ENCODE measurements at places on chromosomes 7 and 10.
A peak's percentile ranks its signal among the peaks of the same experiment; 100 is the strongest.

GRCh38 chr10:16570731-16571130 lies 49.1 kb upstream of the C1QL3 start:
- no peak overlapping the region for H3K27ac ChIP-seq
- no peak overlapping the region for H3K4me3 ChIP-seq
- no peaks in the 10 kb centered on the region for H3K4me1 ChIP-seq
- H3K36me3 ChIP-seq: no peaks in the 10 kb centered on the region
- no peak for DNase-seq

DNA sequence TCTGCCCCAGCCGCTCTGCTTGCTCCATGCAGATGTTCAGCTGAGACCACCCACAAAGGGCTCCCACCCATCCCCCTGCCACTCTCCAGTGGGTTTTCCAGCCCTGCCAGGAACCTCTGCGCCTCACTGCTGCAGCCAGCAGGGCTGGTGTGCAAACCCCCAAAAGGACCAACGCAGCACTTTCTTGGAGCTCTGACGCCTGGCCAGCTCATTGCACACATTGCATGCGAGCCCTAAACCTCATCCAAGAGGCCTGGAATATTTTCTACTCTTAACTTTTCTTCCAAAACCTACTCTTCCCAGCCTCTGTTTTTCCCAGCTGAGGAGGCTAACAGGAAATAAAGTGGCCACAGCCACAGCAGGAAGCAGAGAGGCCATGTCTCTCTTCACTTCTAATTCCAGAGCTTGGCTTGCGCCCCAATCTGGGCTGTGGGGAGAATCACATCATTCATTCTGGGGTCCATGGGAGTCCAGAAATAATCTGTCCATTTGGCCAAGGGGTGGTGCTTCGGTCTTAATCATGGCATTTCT lies 4.6 kb upstream of the FAM170B start:
- no peaks in the 10 kb centered on the region for H3K27me3 ChIP-seq
- no peaks in the 10 kb centered on the region for H3K4me1 ChIP-seq
- H3K27ac ChIP-seq: no peak overlapping the region
- no peak for DNase-seq
- no peaks in the 10 kb centered on the region for H3K36me3 ChIP-seq

GRCh38 chr10:17951868-17952371 lies at the start of gene SLC39A12:
SLC39A12 (plus strand) TSS chr10:17951918; CDS start chr10:17953277, 1,359 bp downstream.
- no peak for DNase-seq
- no peak within 1 kb of the TSS for H3K4me3 ChIP-seq
- no peaks in the 10 kb centered on the region for H3K4me1 ChIP-seq
- H3K36me3 ChIP-seq: no peaks in the 10 kb centered on the region
- H3K27ac ChIP-seq: no peak within 1 kb of the TSS

- H3K4me3 ChIP-seq: no peak overlapping the region
- no peaks in the 10 kb centered on the region for H3K27me3 ChIP-seq
- H3K36me3 ChIP-seq: no peaks in the 10 kb centered on the region
- no peak for DNase-seq
- H3K27ac ChIP-seq: no peak overlapping the region
Measured at GRCh38 chr7:20194343-20194995, 22.7 kb downstream of the MACC1 start.

GRCh38 chr7:80647436-80647835 lies 9.0 kb downstream of the CD36 start:
- DNase-seq: no peak
- H3K27me3 ChIP-seq: no peaks in the 10 kb centered on the region
- H3K4me1 ChIP-seq: no peaks in the 10 kb centered on the region

DNA sequence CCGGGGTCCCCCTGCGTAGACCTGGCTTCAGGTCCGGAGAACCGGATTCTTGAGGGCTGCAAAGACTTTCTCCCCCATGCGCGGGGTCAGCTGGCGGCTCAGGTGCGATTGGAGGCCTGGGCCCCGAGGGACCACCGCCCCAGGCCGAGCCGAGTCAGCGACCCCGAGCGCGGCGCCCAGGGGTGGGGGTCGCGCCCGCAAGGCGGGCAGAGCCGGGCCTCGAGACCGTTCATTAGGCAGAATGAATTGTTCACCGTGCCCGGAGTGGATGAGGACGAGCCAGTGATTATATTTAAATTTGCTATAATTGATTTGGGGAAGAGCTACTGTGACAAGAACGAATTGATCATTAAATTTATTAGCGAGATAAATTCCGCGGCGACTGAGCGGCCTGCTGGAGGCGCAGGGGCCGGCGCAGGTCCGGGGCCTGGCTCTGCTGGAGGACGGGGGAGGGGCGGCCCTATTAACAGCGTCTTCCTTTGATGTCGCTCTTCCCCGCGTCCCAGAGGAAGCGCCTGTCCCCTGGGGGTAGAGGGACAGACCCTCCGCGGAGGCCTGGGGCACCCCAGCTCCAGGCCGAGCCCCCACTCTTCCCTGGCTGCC lies 7.5 kb downstream of the MNX1 start:
- DNase-seq: no peak
- no peaks in the 10 kb centered on the region for H3K4me1 ChIP-seq
- H3K36me3 ChIP-seq: no peaks in the 10 kb centered on the region
- H3K27me3 ChIP-seq: peaks cover 63% of the 10 kb centered on the region
- H3K27ac ChIP-seq: no peak overlapping the region

DNA sequence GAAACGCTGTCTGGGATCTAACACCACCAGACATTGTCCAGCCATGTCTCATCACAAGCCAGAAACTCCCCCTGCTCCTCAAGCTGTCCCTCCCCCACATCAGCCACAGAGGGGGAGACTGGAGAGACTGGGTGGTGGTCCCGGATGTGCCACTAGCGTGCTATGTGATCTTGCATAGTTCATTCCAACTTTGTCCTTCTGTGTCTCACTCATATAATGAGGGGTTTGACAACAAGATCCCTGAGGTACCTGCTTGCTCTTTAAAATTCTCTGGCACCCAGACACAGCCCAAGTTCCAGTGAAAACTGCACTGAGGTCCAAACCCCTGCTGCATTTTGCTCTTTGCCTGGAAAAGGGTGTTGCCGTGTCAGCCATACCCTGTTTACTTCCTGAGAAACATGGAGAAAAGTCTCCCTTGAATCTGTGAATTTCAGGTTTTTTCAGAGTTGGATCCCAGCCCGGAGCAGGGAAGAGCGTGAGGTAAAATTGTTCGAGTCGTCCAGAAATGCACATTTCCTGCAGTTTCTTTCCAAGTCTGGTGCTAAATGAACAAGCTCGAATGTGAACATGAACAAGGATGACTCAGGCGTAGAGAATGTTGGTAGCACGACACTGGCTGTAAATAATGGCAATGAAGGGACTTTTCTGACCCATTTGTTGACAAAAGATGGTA lies 156.6 kb downstream of the CCDC3 start:
- peaks cover 3% of the 10 kb centered on the region for H3K4me1 ChIP-seq
- peak; percentile 68 for DNase-seq
- H3K27ac ChIP-seq: peak overlapping the region; percentile 53
- no peaks in the 10 kb centered on the region for H3K36me3 ChIP-seq
- H3K4me3 ChIP-seq: no peak overlapping the region

- no peak overlapping the region for H3K27ac ChIP-seq
- H3K36me3 ChIP-seq: no peaks in the 10 kb centered on the region
- no peaks in the 10 kb centered on the region for H3K27me3 ChIP-seq
Measured at GRCh38 chr7:91852263-91852741, 28.2 kb downstream of the MTERF1 start.

- DNase-seq: no peak
- H3K27ac ChIP-seq: no peak overlapping the region
- no peak overlapping the region for H3K4me3 ChIP-seq
- no peaks in the 10 kb centered on the region for H3K27me3 ChIP-seq
- H3K4me1 ChIP-seq: no peaks in the 10 kb centered on the region
Measured at GRCh38 chr7:17236171-17236570, 62.3 kb upstream of the AHR start.

- H3K27me3 ChIP-seq: no peaks in the 10 kb centered on the region
- no peak overlapping the region for H3K4me3 ChIP-seq
- no peaks in the 10 kb centered on the region for H3K4me1 ChIP-seq
Measured at GRCh38 chr7:115224922-115225321, 303.0 kb downstream of the MDFIC start.

DNA sequence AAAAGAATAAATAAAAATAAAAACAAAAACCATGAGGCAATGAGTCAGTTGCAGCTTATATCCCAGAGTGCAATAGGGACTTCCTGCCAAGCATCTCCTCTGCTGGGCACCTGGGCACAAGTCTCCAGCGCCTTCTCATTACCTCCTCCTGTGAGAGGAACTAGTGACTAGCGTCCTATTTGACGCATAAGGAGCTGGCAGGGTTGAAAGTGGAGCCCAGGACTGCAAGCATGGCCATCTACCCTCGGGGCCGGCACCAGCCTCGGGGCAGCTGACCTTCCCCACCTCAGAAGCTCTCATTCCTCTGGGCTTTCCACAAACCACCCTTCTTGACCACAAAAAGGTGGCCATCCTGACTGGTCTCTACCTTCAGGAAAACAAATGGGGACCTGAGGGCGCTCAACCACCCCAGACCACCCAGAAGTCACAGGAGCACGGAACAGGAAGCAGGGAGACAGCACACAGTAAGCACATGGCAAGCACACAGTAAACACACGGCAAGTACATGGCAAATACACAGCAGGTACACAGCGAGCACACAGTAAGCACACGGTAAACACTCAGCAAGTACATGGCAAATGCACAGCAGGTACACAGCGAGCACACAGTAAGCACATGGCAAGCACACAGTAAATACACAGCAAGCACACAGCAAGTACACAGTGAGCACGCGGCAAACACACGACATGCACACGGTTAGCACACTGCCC lies 19.1 kb downstream of the CTBP2 start:
- no peaks in the 10 kb centered on the region for H3K27me3 ChIP-seq
- H3K4me1 ChIP-seq: no peaks in the 10 kb centered on the region
- H3K4me3 ChIP-seq: no peak overlapping the region
- DNase-seq: peak; percentile 46

- H3K36me3 ChIP-seq: peaks cover 10% of the 10 kb centered on the region
- H3K4me3 ChIP-seq: no peak overlapping the region
- H3K4me1 ChIP-seq: no peaks in the 10 kb centered on the region
- H3K27ac ChIP-seq: no peak overlapping the region
- H3K27me3 ChIP-seq: no peaks in the 10 kb centered on the region
Measured at GRCh38 chr10:92342796-92343195, 51.8 kb downstream of the MARCHF5 start.

DNA sequence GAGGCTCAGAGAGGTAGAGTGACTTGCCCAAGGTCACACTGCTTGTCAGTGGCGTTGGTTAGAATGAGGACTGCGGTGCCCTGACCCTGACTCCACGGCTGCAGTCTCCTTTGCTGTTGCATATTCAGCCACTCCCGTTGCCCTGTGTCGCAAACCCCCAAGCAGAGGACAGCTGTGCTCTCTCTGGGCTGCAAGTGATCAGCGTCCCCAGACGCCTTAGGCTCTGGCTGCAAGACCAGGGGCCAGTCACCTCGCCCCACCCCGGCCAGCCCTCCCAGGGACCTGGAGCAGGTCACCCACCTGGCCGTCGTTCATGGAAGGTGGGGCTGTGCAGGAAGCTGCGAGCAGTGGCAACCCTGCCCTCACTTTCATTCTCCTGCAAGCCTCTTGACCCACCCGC lies 51.7 kb upstream of the NANOS1 start:
- H3K27ac ChIP-seq: no peak overlapping the region
- H3K4me1 ChIP-seq: no peaks in the 10 kb centered on the region
- H3K27me3 ChIP-seq: no peaks in the 10 kb centered on the region
- no peaks in the 10 kb centered on the region for H3K36me3 ChIP-seq
- H3K4me3 ChIP-seq: no peak overlapping the region
- no peak for DNase-seq

DNA sequence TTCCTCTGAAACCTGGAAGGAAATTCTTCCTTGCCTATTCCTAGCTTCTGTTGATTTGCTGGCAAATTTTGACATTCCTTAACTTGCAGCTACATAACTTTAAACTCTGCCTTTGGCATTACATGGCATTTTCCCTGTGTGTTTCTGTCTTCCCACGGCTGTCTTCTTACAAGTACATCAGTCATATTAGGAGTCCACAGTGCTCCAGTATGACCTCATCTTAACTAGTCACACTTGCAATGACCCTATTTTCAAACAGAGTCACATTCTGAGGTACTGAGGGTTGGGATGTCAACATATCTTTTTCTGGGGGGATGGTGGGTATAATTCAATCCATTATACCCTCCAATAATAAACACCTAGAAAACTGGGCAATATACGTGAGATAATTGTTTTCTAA lies 37.4 kb upstream of the EPHB6 start:
- H3K27ac ChIP-seq: no peak overlapping the region
- H3K4me1 ChIP-seq: no peaks in the 10 kb centered on the region
- H3K4me3 ChIP-seq: no peak overlapping the region
- DNase-seq: no peak

DNA sequence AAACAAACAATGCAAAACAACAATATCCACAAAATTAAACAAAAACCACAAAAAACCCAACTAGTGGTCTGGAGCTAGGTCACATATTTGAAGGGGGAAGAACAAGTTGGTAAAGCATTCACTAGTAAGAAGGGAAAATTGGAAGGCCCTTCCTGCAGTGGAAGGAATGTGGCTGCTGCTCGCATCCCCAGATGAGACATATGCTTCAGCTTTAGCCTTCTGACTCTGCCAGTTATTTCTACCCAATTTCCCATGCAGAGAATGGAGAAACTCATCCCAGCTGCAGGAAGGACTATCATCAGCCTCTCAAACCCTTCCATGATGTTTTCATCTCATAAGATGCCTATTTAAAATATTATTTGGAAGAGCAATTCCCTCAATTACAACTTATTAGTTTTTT lies 176.6 kb downstream of the BMPER start:
- no peak overlapping the region for H3K4me3 ChIP-seq
- H3K27ac ChIP-seq: no peak overlapping the region
- no peaks in the 10 kb centered on the region for H3K27me3 ChIP-seq
- DNase-seq: no peak
- H3K36me3 ChIP-seq: no peaks in the 10 kb centered on the region
- no peaks in the 10 kb centered on the region for H3K4me1 ChIP-seq

- no peaks in the 10 kb centered on the region for H3K36me3 ChIP-seq
- no peaks in the 10 kb centered on the region for H3K4me1 ChIP-seq
- DNase-seq: no peak
- H3K27me3 ChIP-seq: no peaks in the 10 kb centered on the region
Measured at GRCh38 chr10:119231654-119232053, 24.3 kb downstream of the GRK5 start.

DNA sequence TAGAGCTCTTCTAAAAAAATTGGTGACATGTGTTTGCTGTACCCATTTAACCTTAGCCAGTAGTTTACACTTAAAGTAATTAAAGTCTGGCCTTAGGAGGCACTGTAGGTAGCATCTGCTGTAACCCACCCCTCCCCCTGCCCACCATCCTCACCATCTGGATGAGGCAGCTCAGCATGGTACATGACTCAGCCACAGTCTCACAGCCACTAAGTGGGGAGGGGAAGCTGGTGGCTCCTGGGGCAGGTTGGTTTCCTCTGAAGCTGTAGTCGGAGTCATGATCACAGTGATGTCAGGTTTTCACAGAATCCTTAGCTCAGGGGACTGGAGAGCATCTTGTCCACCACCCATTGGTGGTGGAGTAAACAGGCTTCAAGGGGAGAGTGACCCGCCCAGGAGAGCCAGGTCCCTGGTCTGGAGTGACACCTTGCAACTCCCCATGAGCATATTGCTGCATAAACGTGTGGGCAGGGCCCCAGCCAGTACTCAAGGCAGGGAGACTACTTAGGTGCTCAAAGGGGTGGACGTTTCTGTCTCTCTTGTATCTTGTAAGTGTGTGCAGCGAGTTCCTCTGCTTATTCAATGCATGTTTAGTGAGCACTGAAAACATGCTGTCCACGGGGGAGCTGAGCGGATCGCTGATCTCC lies 125.9 kb downstream of the GRK5 start:
- no peak overlapping the region for H3K27ac ChIP-seq
- no peaks in the 10 kb centered on the region for H3K4me1 ChIP-seq
- H3K27me3 ChIP-seq: no peaks in the 10 kb centered on the region
- H3K36me3 ChIP-seq: no peaks in the 10 kb centered on the region
- no peak overlapping the region for H3K4me3 ChIP-seq
- no peak for DNase-seq

GRCh38 chr10:88499569-88500470 lies 83.3 kb downstream of the RNLS start:
- peak; percentile 22 for DNase-seq
- no peak overlapping the region for H3K4me3 ChIP-seq
- H3K4me1 ChIP-seq: peaks cover 3% of the 10 kb centered on the region
- H3K27me3 ChIP-seq: no peaks in the 10 kb centered on the region
- no peaks in the 10 kb centered on the region for H3K36me3 ChIP-seq
- H3K27ac ChIP-seq: no peak overlapping the region

Measured in kidney (tissue), 22 donors.